Renal cortical epithelial cell (primary cell): ENCODE measurements at places on chromosomes 5 and 9.
A peak's percentile ranks its signal among the peaks of the same experiment; 100 is the strongest.

DNA sequence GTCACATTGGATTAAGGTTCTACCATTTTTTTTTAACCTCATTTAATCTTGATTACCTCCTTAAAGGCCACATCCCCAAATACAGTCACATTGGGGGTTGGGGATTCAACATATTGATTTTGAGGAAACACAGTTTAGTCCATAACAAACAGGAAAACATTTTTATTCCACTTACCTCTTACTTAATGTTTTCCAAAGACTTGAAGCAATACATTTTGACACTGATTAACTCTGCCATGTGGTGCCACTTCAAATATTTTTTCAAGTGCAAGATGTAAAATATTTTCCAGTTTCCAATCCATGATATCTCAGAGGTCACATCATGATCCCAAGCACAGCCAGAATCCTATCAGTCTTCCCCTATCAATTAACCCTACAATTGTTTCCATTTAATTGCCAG is 548.0 kb downstream of the CSNK1G3 start:
- peak; percentile 41 for DNase-seq

GRCh38 chr5:100430268-100431195 is 104.6 kb upstream of the FAM174A start:
- DNase-seq, result peak; percentile 25

- DNase-seq, result peak; percentile 83
Observed at GRCh38 chr5:14809369-14810155, 62.0 kb downstream of the ANKH start.

DNA sequence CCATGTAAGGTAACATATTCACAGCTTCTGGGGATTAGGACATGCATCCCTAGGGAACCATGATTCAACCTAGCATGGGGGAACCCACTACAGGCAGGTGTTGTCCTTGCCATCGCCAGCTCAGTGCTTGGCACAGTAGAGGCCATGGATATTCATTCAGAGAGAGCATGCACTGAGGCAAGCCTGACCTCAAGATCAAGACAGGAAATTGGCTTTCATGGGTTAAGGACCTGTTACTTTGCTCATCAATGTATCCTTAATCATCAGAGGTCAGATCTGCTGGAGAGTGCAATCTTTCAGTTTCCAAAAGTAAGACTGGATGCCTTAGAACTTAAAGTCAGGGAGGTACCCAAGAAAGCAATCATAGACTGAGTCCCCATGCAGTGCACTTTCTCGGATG is 84.0 kb downstream of the KCNIP1 start:
- DNase-seq, result no peak

GRCh38 chr5:180139731-180140055 is 68.1 kb upstream of the RNF130 start:
- DNase-seq, result no peak

DNA sequence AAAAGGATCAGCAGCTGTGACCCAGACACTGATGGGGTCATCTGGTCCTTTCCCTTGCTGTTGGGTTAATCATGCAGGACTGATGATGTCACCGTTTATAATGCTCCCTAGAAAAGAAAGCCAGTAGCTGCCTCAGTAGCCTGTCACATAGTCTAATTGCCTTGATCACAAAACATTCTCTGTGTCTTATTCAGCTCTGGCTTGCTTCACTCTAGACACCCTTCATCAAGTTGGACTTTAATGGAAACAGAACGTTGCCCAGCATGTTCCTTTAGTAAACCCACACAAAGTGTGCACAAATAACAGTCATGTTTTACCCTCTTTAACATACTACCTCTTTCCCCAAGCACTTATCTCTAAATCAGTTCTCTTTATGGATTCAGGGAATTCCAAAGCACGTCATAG is 170.8 kb downstream of the SGCD start:
- peak; percentile 14 for DNase-seq

- no peak for DNase-seq
Observed at GRCh38 chr9:121776739-121777637, 125.6 kb downstream of the DAB2IP start.

GRCh38 chr5:35473589-35473988 is 144.1 kb upstream of the SPEF2 start:
- no peak for DNase-seq

GRCh38 chr5:157842787-157843186 is 16.2 kb downstream of the CLINT1 start:
- DNase-seq, result no peak

GRCh38 chr5:38497946-38498345 is 58.5 kb downstream of the LIFR start:
- peak; percentile 19 for DNase-seq

GRCh38 chr5:164651546-164652275 is 1146.3 kb downstream of the MAT2B start:
- no peak for DNase-seq

GRCh38 chr5:33994845-33995244 is 10.4 kb upstream of the SLC45A2 start:
- DNase-seq, result peak; percentile 40

- peak; percentile 27 for DNase-seq
Observed at GRCh38 chr5:35003018-35003957, 44.5 kb downstream of the AGXT2 start.

GRCh38 chr9:97704851-97705250 is 7.7 kb upstream of the XPA start:
- DNase-seq, result no peak

- DNase-seq, result peak; percentile 24
Observed at GRCh38 chr9:95854386-95855020, 21.0 kb upstream of the ERCC6L2 start.

GRCh38 chr5:142486020-142486419 is 161.2 kb upstream of the SPRY4 start:
- no peak for DNase-seq

- no peak for DNase-seq
Observed at GRCh38 chr5:75310212-75310611, 26.8 kb upstream of the HMGCR start.

DNA sequence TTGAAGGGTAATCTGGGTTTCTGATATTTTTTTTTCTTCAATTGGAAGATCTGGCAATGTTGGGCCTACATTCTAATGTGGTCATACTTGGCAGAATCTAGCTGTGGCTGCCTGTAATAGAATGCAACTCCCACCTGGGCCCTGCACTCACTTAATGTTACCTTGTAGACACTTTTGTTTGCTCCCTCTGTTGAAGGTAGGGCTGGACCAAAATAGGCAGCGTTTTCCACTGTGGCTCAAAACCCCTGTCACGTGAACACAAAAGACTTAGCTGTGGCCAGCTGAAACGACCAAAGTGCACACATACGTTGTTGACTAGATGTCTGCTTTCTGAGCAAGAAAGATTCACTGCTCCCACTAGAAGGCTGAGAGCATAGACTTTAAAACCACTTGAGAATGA is 117.6 kb upstream of the HMHB1 start:
- DNase-seq, result no peak

- no peak for DNase-seq
Observed at GRCh38 chr9:133683586-133684120, 47.5 kb downstream of the DBH start.

GRCh38 chr9:89139455-89139854 is 39.2 kb downstream of the SHC3 start:
- peak; percentile 58 for DNase-seq

DNA sequence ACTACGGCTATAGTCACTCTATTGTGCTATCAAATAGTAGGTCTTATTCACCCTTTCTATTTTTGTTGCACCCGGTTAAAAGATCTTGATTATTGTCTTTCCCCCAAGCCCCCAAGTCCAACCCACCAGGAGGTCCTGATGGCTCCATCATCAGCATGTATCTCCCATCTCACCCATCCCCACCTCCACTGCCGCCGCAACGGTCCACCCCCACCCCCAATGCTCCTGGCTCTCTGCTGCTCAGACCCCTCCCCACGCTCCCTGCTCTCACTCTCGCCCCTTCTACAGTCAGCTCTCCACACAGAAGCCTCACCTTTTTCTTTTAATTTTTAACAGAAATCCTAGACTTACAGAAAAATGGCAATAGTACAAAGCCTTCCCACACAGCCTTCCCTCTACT is 51.5 kb upstream of the SH3PXD2B start:
- no peak for DNase-seq

- no peak for DNase-seq
Observed at GRCh38 chr5:58542709-58543108, 40.2 kb upstream of the RAB3C start.

- DNase-seq, result no peak
Observed at GRCh38 chr5:14745753-14746152, 81.2 kb downstream of the OTULIN start.

GRCh38 chr9:125183054-125183453 is 6.5 kb downstream of the PPP6C start:
- no peak for DNase-seq

DNA sequence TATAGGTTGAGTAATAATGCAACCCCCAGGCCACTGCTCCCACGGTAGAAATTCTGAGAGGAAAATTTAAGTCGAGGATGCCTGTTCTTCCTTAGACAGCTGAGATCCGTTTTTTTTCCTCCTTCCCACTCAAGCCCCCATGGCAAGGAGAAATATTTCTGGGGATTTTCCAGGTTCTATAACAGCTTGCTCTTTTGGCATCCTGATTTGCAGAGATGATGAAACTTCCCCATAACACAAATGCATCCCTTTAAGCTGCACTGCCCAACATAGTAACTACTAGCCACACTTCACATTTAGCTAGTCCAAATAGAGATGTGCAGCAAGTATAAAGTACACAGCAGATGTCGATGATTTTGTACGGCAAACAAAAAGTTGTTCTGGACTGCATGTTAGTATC is 32.5 kb upstream of the GNA14 start:
- DNase-seq, result no peak

- no peak for DNase-seq
Observed at GRCh38 chr5:43007911-43008362, 32.2 kb downstream of the ANXA2R start.

- no peak for DNase-seq
Observed at GRCh38 chr5:179738742-179739141, 6.1 kb downstream of the MAML1 start.

DNA sequence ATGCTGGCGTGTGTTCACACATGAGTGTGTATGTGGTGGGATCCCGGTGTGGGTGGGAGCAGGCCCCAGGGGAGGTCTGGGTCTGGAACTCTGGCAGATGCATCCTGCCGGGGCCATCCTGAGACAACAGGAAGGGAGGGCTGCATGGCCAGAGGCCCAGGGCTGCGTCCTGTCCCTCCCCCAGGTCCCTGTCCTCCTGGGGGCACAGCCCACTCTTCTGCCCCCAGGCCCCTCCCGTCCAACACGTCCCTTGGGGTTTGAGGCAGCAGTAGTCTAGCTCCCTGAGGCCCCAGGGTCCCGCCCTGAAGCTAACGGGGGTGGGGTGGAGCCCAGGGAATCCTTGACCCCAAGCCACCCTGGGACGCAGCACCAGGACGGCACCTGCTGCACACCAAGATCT is 16.6 kb downstream of the FLT4 start:
- DNase-seq, result no peak

DNA sequence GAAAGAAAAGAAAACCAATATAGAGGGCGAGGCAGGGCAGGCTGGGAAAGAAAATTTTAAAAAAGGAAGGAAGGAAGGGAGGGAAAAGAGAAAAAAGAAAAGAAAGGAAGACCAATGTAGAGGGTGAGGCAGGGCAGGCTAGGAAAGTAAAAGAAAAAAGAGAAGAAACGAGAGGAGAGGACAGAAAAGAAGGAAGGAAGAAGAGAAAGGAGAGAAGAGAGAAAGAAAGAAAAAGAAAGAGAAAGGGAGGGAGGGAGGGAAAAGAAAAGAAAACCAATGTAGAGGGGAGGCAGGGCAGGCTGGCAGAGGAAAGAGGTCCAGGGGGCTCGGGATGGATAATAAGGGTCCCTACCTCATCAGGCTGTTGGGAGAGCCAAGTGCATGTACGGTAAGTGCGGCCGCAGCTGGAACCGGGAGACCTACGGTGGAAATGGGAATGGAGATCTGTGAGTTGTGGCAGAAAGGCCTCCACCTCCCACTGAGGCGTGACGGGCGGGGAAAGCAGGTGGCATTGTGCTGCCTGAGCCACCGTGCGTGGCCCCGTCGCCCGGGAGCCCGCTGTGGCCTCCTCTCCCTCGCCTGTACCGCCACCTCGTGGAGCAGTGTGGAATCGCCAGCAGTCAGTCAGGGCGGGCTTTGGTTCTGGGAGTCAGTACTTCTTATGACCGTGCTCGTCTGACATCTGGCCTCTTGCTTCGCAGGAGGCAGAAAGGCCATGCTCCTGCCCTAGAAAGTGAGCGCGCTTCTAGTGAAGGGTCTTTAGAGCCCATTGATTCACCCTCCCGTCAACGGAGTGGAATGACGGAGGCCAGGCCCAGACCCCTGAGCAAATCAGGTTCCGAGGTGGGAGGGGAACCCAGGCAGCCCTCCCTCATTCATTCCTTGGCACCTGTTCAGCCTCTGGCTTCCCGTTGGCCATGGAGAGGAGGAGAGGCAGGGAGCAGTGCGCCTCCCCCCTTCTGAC is 10.4 kb upstream of the NHP2 start:
- peak; percentile 35 for DNase-seq

DNA sequence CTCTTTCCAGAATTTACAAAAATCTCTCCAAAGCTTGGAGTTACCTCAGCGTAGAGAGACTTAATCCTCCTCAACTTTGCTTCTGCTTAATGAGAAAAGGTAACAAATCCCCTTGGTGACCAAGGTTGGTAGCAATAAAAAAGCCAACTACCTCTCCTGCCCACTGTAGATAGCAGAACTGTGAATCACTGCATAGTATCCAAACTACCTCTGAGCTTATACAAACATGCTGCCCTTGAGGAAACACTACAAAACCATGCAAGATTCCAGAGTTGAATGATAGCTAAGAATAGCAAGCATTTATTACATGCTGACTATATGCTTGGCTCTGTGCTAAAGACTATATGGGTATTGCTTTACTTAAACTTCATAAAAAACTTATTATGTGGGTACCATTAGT is 2.8 kb upstream of the ADAMTS12 start:
- peak; percentile 87 for DNase-seq

DNA sequence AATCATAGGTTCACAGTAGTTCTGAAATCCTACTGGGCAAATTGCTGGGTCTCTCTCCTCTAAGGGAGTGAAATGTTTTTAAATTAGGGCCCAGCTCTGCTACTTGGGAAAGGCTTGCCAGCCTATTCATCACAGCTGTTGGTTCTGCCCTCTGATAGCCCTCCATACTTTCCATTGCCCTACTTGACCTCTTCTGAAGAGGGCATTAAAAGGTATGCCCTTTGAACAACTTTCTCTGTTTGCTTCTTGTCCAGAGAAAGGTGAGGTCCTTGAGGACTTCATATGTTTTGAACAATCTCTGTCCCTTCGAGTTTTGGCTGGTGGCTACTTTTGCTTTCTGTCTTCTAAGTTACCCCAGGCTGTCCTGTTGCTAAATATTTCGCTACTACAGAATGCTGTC is 62.3 kb upstream of the JAK2 start:
- DNase-seq, result no peak

- DNase-seq, result peak; percentile 38
Observed at GRCh38 chr5:83077662-83078261, 415 bp downstream of the XRCC4 start.

- no peak for DNase-seq
Observed at GRCh38 chr9:126628969-126629674, 15.4 kb downstream of the LMX1B start.

- DNase-seq, result peak; percentile 86
Observed at GRCh38 chr5:57176350-57176857, 2.5 kb downstream of the GPBP1 start.

GRCh38 chr5:138366632-138367382 is 14.3 kb downstream of the KDM3B start:
- DNase-seq, result no peak

- no peak for DNase-seq
Observed at GRCh38 chr5:139799359-139799758, 3.8 kb downstream of the PSD2 start.
